ENCODE measurements at places on chromosomes 16 and 17.

- peak; percentile 71 for DNase-seq
Observed at GRCh38 chr17:79647456-79647915, 36.6 kb upstream of the RBFOX3 start.

- DNase-seq = no peak
Observed at GRCh38 chr16:57516176-57516725, 20.1 kb downstream of the CCDC102A start.

DNA sequence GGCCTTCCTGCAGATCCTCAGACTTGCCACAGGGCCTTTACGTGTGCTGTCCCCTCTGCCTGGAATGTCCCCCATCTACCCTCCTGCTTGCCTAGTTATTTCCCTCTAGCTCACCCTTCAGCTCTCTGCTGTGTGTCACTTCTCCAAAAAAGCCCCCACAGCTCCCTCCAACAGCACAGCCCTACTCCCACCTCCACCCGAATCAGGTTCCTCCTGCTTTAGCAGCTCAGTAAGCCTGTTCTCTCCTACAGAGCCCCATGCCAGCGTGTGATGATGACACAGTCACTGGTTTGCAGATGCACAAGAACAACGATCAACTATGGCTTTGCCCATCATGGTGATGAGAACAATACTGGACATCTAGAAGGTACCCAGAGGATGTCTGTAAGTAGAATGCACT, 7.1 kb upstream of the SAMD14 start:
- no peak for DNase-seq

DNA sequence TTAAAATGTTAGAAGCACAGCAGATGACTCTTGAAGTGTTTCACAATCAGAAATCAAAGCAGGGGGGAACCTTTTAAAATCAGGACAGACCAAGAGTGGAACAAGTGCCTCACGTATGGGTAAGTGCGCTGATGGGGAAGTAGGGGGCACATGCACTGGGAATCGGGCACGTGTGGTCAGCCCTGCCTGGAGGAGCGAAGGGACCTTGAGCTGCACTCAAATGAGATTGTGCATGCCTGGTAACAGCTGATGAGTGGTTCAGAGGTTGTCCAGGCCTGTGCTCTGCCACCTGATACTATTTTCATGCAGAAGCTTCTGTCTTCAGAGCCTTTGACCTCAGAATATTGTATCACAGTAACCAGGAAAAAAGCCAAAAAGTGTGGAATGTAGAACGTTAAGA, 13.7 kb upstream of the XYLT2 start:
- DNase-seq = no peak

- no peak for DNase-seq
Observed at GRCh38 chr16:5838725-5839124, 741.1 kb upstream of the EEF2KMT start.

GRCh38 chr17:17411692-17412091, 65.1 kb upstream of the MED9 start:
- no peak for DNase-seq

DNA sequence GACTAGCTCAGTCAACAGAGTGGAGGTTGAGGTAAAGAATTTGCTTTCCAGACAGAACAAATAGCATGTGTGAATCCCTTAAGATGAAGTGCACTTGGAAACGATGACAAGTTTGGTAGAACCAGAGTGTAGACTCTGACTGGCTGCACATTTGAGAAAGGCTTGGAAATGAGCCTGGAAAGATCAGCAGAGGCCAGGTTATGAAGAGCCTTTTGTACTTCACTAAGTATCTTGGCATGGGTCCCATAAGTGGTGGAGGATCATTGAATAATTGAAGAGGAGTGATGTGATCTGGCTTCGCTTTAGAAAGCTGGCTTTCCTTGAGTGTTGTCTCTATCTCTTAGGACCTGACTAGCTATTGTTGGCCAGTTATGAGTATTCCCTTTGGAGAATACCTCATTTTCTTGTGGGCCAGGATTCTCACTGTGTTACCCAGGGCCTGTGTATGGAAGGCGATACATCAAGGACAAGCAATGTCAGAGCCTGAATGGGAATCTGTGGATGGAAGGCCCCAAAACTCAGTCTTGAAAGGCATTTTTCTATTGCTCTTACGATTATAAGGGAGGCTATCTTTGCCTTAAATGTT, 329.8 kb downstream of the UTP18 start:
- no peak for DNase-seq

- no peak for DNase-seq
Observed at GRCh38 chr17:62630365-62631085, 3.1 kb downstream of the MRC2 start.

- DNase-seq = no peak
Observed at GRCh38 chr16:75556431-75556950, 439 bp upstream of the TMEM231 start.

DNA sequence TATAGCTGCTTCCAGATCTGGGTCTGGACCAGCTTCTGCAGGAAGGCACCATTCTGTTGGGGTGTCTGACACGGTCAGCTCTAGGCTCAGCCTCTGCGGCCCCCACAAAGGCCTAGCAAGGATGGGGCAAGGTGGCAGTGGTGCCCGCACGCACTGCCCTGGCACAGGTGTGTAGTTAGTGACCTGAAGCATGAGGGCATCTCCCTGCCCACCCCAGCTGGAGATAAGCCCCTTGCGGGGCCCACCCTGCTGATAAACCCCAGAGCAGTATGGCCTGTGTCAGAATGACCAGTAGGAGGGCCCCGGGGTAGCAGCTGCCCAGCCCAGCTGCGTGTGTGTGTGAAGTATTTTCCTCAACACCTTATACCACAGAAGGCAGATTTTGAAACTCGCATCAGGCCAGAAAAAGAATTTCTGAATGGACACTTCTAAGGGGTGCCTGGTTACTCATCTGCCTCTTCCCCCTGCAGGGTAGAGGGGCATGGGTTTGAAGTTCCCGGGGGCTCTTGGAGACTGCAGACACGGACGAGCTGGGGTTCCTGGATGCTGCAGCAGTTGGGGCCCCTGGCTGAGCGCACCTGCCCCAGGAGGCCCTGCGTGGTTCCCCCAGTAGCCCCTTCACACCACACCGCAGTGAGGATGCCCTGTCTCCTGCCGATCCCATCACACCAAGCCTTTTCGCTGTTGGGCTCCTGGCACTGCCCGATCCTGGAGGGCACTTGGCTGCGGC, 4.5 kb downstream of the ARHGDIA start:
- DNase-seq = no peak

- DNase-seq = no peak
Observed at GRCh38 chr17:73539166-73539565, 105.1 kb downstream of the SDK2 start.

DNA sequence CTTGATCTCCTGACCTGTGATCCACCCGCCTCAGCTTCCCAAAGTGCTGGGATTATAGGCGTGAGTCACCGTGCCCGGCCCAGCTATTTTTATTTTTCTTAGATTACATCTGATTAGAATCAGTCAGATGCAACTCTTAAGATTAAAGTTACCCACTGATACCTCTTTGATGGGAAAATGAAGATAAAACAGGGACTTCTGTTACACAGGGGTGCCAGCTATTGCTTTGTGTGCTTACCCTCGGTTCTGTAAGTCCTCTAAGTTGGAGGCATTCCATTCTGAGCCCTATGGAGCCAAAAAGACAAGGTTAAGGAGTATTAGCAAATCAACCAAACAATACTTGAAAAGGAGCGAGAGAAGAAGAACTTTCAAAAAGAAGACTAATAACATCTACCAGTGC, 32.6 kb upstream of the CORO6 start:
- no peak for DNase-seq

DNA sequence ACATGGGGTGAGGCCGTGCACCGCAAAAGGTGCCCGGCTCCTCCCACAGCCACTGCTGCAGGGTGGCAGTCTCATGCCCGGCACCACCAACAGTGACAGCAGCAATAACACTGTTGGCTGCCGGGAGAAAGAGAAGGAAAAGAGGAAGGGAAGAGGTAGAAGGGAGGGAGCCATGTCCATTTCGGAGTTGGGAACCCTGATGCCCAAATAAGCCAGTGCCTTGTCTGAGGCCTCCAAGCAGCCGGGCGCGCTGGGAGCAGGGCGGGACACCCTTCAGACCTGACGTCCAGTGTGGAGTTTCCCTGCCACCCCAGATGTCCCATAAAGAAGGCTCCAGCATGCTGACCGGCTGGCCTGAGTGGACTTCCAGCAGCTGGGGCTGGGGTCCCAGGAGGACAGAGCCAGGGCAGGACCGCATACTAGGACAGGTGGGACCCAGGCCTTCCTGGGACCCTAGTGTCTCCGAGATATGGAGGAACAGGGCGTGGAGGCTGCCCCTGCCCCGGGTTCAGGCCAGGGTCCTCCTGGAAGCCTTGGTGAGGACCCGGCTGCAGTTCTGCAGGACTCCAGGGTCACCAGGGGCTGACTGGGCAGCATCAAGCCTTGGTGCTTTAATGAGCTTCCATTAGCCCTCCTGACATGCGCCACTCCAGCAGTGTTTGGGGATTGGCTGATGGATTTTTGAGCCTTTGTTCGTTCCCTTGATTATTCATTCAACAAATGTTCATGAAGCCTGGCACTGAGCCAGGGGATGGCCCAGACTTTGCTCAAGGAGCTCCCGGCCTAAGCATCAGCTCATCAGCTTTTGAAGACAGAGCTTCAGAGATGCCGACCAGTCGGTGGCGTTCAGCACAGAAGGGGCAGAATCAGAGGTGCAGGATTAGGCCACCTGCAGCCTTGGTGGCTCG, 223.6 kb upstream of the CIBAR2 start:
- no peak for DNase-seq

DNA sequence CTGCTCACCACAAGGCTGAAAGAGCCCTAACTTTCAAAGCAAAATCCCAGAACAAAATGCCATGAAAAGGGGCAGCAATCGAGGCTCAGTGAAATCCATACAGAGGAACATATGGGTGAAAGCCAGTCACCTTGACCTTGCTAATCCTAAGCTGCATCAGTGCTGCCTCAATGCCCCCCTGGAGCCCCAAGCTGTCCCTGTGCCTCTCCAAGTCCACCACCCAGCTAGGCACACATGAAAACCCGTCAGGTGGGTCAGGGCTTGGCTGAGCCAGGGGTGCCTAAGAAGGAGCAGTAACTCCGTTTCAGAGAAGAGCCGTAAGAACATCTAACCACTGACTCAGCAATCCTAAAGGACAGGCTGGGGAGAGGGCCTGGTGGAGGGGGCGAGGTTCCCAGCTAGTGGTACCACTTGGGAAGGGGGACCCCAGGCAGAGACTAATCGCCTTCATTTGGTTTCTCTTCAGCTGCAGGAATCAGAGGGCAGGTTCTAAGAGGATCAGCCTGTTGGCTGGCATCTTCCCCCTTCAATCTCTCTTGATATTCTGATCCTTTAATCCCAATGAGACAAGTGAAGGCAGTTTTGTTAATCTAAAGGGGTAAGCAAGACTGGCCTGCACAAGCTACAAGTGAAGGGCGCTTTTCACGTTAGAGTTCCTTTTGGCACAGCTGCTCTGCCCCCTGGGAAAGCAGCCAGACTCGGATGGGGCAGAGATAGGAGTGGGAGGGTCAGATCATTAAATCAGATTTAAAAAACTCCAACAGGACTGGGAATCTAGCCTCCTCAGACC, 7.6 kb downstream of the PITPNA start:
- DNase-seq = no peak

- no peak for DNase-seq
Observed at GRCh38 chr16:4852221-4852872, 5.1 kb downstream of the UBN1 start.

GRCh38 chr16:1635070-1635469, 22.9 kb downstream of the CRAMP1 start:
- DNase-seq = no peak

DNA sequence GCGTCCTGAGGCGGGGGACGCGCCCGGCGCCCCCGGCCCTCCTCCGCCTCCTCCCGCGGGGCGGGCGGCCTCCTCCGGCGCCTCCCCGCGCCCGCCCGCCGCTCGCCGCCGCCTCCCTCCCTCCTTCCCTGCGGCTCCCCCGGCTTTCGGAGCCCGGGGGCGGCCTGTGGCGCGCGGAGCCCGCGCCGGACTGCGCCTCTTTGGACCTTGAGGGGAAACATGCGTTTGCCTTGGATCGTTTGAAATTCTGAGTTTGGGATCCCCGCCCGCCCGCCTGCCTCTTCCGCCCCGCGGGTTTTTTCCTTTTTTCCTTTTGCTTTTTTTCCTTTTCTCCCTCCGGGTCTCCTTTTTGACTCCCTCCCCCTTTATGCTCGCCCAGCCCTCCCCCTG, 390 bp downstream of the ZNRF1 start:
- DNase-seq = no peak

DNA sequence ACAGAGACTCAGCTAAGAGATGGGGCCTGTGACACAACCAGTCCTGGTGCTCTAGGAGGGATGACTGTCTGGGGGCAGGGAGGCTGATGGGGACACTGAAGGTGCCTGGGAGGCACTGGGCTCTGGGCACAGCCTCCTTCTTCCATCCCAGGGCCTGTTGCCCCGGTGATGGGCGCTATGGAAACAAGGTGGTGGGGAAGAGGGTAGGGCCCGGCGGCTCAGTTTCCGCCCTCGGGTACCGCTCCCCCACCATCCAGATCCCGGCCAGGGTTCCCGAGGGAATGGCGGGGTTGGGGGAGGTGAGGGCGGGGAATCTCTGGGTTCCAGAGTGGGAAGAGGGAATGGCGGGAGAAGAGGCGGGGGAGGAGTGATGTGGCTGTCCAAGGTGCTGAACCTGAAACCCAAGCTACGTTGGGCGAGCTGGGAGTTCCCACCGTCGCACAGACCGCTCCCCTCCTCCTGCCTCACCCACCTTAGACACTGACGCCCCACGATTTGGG, 981 bp downstream of the KCNH4 start:
- DNase-seq = no peak

GRCh38 chr16:78925083-78925767, 675.3 kb downstream of the MAF start:
- no peak for DNase-seq

DNA sequence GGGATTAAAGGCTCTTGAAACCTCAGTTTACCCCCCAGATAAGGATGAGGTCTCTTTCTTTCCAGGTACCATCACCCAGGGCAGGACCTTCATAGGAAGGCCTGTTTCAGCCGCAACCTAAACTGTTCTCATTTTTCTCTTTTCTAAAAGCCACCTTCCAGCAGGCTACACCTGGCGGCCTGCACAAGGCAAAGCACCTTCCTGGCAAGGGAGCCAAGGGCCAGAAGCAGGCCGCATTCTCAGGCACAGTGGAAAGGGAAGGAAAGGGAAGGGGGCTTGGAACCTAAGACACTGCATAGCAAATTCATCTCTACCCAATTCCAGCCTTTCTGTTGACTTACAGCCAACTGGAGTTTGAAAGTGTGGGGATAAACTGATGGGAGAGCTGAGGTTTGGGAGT, 8.9 kb upstream of the NDEL1 start:
- DNase-seq = no peak

GRCh38 chr17:59840329-59841090, 52.2 kb downstream of the TUBD1 start:
- peak; percentile 17 for DNase-seq

DNA sequence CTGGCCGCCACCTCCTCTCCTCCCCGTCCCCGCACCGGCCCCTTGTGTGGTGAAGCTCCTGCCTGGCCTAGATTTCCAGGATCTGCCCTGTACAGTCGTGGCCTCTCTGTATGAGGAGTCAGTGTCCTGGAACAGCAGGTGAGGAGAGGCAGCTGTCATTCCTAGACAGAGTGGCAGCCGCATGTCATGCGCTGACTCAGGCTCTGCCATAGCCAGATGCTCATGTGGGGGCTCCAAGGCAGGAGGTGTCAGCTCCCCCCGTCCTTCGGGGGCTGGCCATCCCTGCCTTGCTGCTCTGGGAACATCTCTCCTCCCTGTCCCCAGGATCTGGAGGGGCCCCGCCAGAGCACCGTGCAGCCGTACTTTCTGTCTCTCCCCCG, 60.4 kb downstream of the BAIAP2 start:
- no peak for DNase-seq

GRCh38 chr17:8821446-8822105, 22.4 kb upstream of the MFSD6L start:
- peak; percentile 64 for DNase-seq

GRCh38 chr17:289409-289808, 63.2 kb downstream of the RPH3AL start:
- no peak for DNase-seq

Data from osteocyte (in vitro differentiated cells).